Endodermal cell (in vitro differentiated cells): ENCODE measurements at places on chromosomes 6 and 20. TPM values are rescaled to one million over a fixed set of nuclear protein-coding genes. Genes with fewer than 3 reads are reported as not detected.
A peak's percentile ranks its signal among the peaks of the same experiment; 100 is the strongest.

GRCh38 chr6:155212106-155212505, 51.7 kb upstream of the CLDN20 start:
- DNase-seq = no peak

- DNase-seq = peak; percentile 5
These were observed 6.2 kb downstream of the ELMO2 start for GRCh38 chr20:46400253-46400652.

Gene SLC13A3
- total RNA-seq = 7.7 to 9.0 TPM (median 8.9 TPM) in 3 replicates

GRCh38 chr20:58546756-58547622, 31.8 kb upstream of the APCDD1L start:
- DNase-seq = peak; percentile 28

GRCh38 chr20:59207742-59208357, 44.2 kb downstream of the ZNF831 start:
- DNase-seq = peak; percentile 95

- no peak for DNase-seq
These were observed 314.9 kb upstream of the ECI2 start for GRCh38 chr6:4450237-4450636.

GRCh38 chr6:73169111-73169510, 56.2 kb downstream of the KHDC1L start:
- DNase-seq = no peak

DNA sequence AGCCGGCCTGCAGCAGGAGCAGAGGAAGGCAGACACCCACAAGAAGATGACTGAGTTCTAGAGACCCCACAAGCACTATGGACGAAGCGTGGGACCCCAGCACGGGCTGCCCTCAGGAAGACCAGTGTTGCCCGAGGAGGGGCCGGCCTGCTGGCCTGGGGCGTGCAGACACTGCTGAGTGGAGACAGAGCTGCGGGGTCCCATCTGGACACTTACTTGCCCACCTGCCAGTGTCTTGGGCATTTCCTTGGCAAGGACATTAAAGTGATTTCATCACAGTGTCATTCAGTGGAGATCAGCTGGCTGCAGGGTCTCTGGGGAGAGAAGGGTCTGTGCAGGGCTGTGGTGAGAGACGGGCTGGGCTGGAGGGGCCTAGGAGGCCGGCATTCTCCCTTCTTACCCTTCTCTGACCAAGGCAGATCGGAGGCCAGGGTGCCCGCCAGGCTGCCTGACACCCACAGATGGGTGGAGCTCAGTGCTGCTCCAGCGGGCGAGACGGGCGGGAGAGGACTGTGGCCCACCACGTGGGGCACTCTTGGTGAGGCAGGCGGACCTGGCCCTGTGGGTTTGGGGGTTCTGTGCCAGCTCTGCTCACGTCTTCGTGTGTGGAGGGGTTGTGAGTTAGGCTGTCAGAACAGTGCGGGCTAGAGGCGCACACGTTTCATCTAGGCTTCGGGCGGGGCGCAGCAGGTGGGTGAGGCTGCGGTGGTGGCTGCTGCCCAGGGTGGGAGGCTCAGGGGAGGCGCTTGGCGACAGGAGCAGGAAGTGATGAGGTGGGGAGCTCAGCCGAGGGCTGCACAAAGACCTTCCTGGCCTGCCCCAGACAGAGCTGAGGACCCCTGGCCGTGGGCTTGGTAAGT, at the start of gene LIME1:
Gene LIME1 (plus strand): TSS at position 806 of the 860 bp plus-strand sequence. CDS start 886 bp downstream, outside the sequence.
- peak; percentile 48 for DNase-seq

Gene BLTP3A
- 16.6 and 18.6 TPM in 2 replicates for total RNA-seq
